ENCODE measurements at places on chromosomes 7 and 10.

DNA sequence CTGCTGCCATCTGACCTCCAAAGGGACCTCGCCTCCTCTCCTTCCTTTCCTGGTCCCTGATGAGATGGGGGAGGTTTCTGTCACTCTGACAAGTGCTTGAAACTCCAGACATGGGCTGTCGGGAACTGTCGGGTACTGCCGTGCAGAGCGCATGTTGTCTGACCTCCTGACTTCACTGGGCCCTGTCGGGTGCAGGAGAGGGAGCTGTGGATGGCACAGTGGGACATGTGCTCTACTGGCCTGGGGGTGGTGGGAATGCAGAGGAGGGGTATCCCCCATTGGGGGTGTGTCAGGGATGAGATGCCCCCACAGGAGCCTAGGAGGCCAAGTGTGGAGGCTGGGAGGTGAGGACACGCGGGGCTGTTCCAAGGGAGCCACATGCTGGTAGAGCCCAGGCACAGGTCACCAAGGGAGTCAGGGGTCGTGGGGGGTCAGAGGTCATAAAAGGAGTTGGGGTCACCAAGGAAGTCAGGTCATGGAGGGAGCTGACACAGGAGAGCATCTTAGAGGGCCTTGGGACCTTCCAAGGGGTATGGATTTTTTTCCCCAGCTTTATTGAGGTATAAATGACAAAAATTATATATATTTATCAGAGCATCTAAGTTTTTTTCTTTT lies 30.9 kb downstream of the TMEM120A start:
- no peak for DNase-seq

GRCh38 chr7:156751319-156751718 lies 110.7 kb downstream of the RNF32 start:
- no peak for DNase-seq

DNA sequence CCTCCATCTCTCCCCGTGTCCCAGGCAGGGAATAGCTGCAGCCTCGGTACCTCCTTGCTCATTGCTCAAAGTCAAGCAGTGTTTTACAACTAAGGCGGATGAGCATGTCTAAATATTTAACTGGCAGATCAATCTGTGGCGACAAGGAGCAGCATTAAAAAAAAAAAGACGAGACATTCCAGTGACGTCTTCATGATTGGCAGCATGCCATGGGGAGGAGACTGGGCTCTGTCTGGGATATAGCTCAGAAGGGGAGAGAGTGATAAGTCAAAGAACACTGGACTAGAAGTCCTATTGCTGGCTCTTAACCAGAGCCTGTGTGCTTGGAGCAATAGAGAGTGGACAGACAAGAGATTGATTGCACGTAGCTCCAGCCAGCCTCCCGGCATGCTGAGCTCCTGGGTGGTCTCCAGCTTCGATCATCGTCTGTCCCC lies 287.5 kb upstream of the PODXL start:
- DNase-seq: no peak

- DNase-seq: no peak
These were observed 279.7 kb downstream of the ADRA2A start for GRCh38 chr10:111356571-111356970.

- DNase-seq: no peak
These were observed 251.2 kb upstream of the HGF start for GRCh38 chr7:82021036-82021435.

Data from NCI-H187 treated with DMSO at 0.1 percent for 48 hours (cell line).